ENCODE measurements at places on chromosomes 2 and 18.
A peak's percentile ranks its signal among the peaks of the same experiment; 100 is the strongest.

GRCh38 chr18:32773382-32773712 lies 524 bp upstream of the KLHL14 start:
- no peak for DNase-seq

GRCh38 chr2:147147802-147148201 lies 697.0 kb upstream of the ACVR2A start:
- no peak for DNase-seq

DNA sequence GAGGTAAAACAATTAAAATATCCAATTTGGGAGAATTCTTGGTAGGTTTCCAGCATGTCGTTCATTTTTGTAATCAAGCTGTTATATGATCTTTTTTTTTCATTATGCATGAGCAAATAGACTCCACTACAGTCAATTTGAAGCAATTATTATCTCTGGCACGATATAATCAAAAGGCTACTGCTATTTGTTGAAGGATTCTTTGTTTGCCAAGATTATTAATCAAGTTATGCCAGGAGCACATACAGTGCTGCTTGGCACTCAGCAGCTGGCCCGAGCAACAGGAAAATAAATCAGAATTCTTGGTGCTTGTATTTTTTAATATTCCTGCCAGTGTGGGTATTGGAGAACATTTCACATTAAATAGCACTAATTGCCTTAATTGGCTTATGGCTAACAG lies 279.5 kb downstream of the RND3 start:
- no peak for DNase-seq

DNA sequence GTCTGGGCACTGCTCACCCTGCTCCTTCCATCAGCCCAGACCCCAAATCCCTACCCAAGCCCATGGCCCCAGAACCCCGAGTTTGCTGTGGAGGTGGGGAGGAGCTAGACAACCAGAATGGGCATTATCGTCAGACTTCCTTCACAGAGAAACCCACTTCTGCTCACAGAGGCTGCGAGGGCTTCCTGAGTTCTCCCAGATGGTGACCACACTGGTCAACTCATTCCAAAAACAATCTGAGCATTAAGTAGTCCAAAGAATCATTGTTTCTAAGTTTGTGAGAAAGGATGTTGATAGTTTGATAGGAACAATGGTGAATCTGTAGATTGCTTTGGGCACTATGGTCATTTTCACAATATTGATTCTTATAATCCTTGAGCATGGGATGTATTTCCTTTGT lies 60.2 kb downstream of the LRRC30 start:
- no peak for DNase-seq

DNA sequence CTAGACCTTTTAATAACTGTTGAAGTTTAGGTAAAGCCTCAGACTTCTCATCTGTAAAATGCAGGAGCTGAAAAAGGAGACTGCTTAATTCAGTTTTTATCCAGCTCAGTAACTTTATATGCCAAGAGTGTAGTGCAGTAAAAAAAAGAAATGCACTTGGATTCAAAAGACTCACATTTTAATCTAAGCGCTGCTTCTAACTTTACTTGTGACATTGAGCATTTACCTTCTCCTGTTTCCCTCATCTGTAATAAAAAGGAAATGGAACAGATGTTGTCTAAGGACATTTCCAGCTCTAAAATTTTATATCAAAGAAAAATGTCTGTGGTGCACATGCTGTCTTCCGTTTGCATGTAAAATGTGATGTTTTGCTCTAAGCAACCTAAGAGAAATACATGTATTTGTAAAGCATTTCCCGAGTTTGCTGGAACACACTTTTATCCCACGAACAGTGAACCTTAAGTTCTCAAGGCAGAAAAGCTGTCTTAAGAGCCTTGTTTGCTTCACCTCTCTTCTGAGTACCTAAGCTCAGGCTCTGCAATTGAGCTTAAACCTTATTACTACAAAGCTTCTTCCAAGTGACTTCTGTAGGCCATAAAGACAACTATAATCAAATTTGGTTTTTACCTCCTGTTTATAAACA lies 24.2 kb upstream of the TANK start:
- no peak for DNase-seq

DNA sequence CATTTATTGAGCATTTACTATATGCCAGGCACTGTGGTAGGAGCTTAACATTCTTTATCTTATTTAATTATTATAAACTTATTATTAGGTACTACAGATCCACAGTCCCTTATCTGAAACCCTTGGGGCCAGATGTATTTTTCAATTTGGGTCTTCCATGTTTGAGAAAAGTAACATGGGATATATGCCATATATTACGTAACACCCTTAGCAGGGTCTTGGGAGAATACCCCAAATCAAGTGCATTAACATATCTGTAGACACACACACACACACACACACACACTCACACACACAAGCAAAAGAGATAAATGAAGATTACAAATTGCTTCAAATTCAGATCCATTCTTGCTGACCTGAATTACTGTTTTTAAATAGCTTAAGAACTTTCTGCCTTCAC lies 13.7 kb downstream of the NTSR2 start:
- DNase-seq = no peak

- no peak for DNase-seq
Observed at GRCh38 chr2:127763776-127764175, 47.2 kb downstream of the WDR33 start.

- DNase-seq = no peak
Observed at GRCh38 chr2:199697469-199697868, 153.5 kb downstream of the FTCDNL1 start.

- DNase-seq = no peak
Observed at GRCh38 chr2:76760367-76760704, 761.8 kb downstream of the LRRTM4 start.

DNA sequence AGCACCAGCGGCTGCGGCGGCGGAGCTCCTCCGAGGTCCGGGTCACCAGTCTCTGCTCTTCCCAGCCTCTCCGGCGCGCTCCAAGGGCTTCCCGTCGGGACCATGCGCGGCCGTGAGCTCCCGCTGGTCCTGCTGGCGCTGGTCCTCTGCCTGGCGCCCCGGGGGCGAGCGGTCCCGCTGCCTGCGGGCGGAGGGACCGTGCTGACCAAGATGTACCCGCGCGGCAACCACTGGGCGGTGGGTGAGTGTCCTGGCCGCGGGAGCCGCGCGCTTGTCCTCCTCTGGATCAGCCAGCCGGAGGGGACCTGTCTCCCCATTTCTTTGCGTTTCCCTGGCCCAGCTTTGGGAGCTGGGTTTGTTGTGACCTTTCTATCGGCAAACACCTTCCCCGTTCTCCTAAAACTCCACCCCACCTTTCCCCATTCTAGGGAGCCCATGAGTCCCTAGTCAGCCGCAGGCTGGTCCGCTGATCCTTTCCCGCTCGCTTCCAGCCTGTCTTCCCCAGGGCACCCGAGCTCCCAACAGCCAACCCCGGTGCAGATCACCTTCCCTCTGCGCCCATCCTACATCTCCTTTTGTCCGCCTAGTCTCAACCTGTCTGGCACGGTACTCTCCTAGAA lies 316 bp downstream of the GRP start:
- DNase-seq = no peak

GRCh38 chr2:64654063-64654811 lies 524 bp upstream of the SERTAD2 start:
- peak; percentile 46 for DNase-seq

- DNase-seq = no peak
Observed at GRCh38 chr2:12126318-12126717, 379.9 kb downstream of the LPIN1 start.

GRCh38 chr18:24731981-24732380 lies 271.5 kb downstream of the HRH4 start:
- DNase-seq = no peak

DNA sequence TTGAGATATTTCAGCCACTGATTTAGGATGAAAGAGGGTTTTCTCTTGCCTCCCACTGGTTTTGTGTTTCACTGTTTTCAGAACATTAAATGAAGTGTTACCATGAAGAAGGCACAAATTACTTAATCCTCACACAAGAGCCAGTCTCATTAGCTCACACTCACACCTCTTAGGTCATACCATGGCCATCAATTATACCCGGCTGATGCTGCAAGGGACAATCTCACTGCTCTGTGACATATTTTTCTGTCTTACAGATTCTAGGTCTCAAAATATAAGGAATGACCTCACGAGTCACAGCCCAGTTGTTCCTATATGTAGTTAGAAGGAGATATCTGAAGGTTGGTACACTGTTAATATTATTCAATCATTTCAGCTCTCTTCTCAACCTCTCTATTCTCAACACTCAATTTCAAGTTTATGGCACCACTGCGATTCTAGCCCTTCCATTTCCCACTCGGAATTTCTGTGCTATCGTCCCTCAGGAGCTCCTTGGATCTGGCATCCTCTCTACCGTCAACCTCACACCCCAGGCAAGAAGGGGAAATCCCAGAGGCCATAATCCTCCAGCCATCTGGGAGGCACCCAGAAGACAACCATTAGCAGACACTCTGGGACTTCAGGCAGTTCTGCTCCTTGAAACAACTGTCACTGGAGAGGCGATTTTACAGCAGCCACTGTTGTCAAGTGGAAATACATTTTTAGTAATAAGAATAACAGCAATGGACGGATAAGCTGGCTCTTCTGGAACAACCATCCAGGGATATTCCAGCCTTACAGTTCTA lies 101.9 kb downstream of the MREG start:
- no peak for DNase-seq

DNA sequence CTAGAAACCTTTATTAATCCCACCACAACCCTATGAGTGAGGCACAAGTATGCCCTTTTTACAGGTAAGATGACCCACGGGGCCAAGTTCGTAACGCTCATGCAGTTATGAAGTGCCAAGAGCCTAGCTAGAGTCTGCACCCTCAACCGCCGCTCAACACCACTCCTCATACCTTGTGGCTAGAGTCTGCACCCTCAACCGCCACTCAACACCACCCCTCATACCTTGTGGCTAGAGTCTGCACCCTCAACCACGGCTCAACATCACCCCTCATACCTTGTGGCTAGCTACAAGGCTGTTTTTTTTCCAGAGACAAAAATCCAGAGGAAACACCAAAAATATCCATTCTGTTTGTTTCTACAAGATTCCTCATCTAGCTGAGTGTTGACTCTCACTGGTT lies 4.6 kb downstream of the TXNL4A start:
- DNase-seq = no peak

DNA sequence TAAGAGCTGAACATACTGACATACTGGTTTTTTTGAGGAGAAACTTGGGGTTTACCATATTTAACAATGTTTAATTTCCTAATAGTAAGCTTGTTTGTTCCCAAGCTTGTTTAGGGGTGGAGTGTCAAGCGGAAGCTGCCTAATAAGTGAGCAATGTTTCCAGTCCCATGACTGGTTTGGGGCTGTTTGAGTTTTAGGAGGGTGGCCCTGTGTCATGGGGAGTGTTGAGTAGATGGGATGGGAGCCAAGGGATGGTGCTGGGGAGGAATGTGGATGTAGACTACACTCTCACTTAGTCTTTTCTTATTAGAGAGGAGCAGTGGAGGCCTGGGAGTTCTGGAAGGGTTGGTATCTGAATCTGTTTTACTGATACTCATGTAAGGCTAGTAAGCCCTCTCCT lies 128.5 kb downstream of the TANC1 start:
- DNase-seq = no peak

- no peak for DNase-seq
Observed at GRCh38 chr2:232885264-232885961, 15.3 kb downstream of the SNORC start.

DNA sequence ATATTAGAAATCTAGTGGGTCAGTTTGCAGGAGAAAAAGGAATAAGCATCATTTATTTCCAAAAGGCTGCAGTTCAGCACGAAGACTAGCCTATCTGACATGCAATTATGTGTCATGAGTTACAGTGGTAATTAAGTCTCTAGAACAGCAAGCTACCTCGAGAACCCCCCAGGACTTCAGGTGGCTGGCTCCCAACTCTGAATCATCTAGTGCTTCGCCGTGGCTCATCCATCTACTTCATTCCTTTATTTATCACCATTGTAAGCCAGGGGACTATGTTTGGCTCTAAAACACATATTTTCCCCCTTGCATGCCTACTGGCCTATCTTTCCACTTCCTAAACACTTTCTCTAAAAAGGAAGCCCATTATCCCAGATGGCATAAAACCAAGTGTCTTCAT lies 121.6 kb downstream of the TXNL1 start:
- DNase-seq = no peak

- no peak for DNase-seq
Observed at GRCh38 chr18:9647496-9648323, 33.4 kb upstream of the PPP4R1 start.

- no peak for DNase-seq
Observed at GRCh38 chr18:51767293-51767692, 569.8 kb upstream of the MEX3C start.
